NCI-H774 (cell line): ENCODE measurements at places on chromosomes 13 and 19.

DNA sequence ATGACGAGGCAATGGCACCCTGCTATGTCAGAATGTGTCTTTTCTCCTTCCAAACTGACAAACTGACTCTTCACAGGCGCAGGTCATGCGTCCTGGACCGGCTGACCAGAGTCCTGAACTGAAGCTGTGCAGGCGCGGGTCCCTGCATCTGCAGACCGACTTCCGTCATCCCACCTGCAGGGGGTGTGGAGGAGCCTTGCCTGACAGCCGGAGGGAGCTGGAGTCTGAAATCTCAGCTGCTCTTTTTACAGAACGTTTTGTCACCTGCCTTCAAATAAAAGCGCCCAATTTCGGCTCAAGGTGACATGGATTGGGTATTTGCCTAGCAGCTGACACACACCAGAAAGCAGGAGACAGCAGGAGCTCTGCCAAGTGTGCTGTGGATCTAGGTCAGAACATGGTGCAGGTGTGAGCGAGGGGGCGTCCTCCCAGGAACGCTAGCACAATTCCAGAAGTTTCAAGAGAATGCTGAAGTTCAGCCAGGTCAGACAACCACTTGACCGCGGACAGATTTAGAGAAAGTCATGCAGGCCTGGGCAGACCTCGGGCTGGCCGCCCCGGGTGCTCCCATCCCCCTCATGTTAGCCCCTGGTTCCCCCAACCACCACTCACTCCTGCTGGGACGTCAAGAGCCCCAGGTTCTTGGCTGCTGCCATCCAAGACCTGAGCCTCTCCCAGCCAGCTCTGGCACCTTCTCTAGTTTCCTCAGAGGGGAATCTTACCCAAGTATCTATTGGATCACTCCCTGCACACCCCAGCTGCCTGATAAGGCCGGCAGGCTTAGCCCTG is 32.8 kb downstream of the ELL start:
- DNase-seq = peak; percentile 45

GRCh38 chr19:5466072-5466471 is 10.9 kb downstream of the ZNRF4 start:
- DNase-seq = no peak

DNA sequence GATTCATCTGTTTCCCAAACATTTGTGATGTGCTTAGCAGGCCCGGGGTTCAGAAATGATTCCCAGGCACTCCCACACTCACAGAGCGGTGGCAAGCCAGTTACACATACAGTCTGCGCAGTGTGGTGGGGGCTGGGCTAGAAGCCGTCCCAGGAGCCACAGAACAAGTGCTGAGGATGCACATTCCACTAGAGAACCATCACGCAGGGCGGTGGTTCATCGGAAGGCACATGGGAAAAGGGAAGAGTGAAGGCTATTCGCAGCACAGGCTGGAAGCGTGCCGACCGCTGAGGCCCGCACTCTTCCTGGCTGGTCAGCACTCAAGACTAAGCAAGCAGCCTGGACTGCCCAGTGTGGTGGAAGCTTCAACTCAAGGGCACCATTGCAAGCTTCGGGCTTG is 126.3 kb upstream of the SLC7A1 start:
- DNase-seq = no peak

- no peak for DNase-seq
These were observed 55.8 kb upstream of the KCTD15 start for GRCh38 chr19:33740811-33741396.

- DNase-seq = peak; percentile 30
These were observed 412.7 kb downstream of the LMO7 start for GRCh38 chr13:76048675-76049375.

- DNase-seq = no peak
These were observed 57.3 kb upstream of the LRCH1 start for GRCh38 chr13:46495651-46496050.

DNA sequence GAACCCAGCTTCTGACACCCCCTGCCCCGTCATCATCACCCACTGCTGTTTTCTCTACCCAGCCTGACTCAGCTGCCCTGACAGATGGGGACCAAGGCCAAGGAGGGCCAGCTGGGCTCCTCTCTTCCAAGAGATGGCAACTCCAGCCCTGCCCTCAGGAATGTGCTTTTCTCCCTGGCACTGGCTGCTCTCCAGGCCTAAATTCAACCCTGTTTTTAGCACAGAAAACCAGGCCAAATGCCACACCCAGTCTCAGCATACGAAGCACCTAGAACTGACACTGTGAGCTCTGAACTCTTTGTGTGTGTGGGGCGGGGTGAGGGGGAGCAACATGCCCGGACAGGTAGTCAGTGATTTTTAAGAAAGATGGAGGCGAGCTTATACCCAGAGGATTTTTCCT is 23.4 kb upstream of the IGFL1 start:
- no peak for DNase-seq

DNA sequence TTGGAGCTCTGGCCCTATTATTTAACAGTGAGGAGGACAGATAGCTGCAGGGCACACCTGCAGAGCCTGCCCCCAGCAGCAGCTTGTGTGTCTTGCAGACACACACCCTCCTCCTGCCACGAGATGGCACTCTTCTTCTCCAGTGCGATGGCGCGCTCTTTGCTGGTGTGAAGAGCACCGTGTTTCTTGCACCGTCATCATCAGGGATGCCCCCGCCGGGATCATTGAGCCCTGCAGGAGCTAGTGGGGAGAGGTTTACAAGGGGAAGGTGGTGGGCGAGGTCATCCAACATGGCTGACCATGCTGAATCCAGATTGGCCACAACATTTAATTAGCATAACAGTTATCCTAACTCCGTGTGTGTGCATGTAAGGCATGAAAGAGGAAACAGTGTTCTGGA is 105.6 kb downstream of the RAB20 start:
- DNase-seq = peak; percentile 98

DNA sequence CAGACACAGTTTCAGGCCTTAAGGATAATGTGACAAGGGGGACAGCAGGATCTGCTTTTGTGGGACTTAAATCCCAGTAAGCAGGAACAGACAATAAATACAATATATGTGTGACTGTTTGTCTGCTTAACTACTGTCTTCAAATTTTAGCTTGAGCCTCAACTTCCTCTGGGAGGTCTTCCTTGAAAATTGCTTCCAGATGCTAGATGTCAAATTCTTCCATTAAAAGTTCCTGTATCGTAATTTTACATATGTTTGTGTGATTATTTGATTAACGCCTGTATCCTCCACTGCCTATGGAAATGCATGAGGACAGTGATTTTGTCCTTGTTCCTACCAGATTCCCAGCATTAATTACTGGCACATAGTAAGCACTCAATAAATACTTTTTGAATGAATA is 385.5 kb downstream of the NDFIP2 start:
- no peak for DNase-seq

GRCh38 chr19:52613299-52613906 is 24.8 kb downstream of the ZNF83 start:
- DNase-seq = no peak

DNA sequence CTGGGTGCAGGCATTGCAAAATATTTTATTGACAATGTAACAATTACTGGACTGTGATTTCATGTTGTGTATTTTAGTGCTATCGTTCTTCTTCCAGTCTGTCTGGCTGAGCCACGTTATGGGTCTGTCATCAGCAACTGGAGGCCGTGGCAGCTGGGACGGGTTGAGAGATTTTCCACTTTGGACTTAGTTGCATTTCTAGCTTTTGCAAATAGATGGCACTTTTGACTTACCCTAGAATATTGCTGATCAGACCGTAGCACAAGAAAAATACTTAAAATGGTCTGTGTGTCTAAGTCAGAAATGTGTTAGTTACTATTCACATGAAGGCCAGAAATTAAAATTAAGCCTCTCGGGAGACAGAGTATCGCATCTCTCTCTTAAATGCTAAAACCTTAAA is 211.1 kb downstream of the TEX29 start:
- peak; percentile 80 for DNase-seq

DNA sequence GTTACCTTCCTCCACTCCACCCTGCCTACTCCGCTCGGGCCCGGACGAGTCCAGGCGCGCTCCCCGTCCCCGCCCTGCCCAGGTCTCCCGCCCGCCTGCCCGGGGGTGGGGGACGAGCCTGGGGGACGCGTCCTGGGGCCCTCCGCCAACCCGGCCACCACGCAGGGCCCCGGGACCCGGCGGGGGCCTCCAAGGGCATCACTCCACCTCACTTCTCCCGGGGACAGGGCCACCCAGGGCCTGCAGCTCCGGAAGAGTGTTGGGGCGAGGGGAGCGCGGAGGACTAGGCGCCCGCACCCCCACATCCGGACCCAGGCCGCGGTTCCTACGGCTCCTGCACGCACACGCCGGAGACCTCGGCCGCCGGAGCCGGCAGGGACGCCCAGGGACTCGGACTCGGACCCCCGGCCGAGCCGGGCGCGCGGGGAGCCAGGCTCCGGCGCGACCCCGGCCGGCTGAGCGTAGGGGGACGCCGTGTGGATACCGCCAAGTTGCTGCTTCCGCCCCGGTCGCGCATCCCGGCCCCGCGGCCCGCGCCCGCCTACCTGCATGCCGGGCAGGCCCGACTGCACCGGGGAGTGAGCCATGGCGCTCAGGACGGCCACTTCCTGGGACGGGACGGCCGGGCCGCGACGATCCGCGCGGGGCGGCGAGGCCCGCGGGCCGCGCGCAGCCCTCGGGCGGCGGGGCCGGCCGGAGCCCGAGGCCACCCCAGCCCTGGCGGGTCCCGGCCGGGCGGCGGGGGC is 534 bp downstream of the STK24 start:
- peak; percentile 21 for DNase-seq

DNA sequence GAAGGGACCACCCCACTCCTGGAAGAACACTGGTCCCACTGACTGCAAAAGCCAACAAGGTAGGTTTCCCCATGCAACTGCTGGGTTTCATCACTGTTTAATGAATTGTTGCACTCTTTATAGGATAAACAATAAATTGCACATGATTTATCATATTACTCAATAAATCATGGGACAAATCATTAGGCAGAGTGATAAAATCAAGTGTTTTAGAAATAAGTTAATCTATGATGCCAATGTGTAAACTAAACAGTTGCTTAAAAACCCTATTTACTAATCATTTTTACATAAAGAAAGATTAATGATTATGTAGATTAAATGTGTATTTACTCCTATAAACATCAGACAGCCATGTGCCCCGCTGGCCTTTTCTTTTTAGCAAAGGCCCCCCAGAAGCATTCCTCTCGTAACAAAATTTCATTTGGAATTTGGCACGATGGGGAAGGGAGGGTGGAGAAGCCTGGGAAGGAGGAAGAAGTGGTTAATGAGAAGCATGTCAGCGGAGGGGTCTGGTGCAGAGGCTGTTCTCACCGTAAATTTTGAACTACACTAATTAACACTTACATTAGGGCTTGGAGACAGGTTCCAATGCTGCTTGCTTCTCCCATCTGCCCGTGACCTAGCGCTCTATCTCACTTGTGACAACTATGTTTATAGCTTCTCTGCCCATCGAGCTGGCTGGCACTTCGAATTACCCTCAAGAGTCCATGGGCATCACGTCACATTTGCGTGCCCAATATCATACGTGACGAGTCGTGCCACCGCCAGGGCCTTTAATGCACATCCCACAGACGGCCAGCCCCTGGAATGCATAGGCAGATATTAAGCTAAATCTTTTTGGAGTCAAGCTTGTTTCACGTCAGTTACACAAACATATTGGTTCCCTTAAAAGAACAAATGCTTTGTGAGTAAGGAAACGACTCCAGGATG is 357.7 kb upstream of the TSHZ3 start:
- DNase-seq = no peak

DNA sequence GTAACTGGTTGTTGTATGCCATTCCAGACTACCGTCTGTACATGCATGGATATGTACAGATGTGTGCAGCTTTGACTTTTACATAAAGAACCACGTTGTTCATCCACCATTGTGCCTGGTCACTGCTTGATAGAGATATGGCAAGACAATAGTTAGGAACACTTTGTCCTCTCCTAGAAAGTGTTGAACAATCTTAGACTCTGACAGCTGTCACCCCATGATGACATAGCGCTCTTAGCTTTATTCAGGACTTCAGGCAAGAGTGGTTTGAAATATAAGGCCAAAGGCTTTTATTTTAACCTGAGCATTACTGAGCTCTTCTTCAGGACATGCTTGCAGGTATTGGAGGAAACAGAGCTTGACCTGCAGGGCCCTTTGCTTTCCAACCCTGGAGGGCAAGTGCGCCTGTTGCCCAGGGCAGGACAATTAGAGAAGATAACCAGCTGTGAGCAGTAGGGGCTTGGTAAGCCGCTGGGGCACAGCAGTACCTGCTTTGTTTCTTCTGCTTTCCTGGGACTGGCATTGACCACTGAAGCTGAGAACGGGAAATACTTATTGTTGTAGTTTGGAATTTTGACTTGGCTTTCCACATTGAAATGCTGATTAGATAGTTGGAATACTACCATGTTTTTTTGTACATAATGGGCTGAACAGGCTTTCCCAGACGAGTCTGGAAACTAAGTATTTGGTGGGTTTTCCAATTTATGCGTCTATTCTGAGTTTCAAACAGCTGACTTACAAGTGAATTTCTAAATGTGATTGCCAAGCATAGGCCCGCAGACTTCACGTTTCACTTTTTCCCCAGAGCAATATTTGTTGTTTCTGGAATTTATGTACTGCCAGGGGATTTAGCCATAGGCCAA is 51.1 kb downstream of the GARRE1 start:
- no peak for DNase-seq

- DNase-seq = no peak
These were observed 99.8 kb downstream of the WDFY2 start for GRCh38 chr13:51684076-51684475.

GRCh38 chr13:114146173-114146572 is 13.8 kb upstream of the RASA3 start:
- no peak for DNase-seq

DNA sequence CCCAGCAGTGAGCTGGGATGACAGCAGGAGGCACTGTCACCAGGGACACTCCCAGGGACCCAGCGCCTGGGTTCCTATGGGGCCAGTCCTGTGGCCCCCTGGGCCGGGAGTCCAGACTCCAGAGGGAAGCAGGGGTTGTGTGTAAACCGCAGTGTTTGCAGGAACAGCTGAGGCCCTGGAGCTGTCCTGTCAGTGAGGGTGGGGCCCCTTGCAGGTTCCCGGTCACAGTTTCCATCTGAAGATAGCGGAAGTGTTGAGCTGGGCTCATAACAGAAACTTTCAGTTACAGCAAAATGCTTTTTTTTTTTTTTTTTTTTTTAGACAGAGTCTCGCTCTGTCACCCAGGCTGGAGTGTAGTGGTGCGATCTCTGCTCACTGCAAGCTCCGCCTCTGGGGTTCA is 17.7 kb upstream of the CSNK1G2 start:
- DNase-seq = no peak

- no peak for DNase-seq
These were observed 6.9 kb downstream of the GPR180 start for GRCh38 chr13:94608586-94608985.

DNA sequence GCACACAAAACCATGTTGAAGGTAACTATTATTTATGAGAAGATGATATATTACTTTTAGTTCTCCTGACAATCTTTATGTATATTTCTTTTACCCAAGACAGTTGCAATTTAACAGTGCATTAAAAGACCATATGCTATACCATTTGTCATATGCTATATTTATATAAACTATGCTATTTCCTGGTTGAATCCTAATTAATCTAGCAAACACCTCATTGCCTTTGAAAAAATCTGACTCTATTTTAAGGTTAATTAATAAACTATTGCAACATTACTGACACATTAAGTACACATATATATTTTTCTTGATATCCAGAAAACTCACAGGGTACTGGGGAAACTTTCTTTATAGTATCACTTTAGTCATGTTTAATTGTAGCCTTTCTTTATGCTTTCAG is 649.4 kb upstream of the PCDH20 start:
- no peak for DNase-seq

GRCh38 chr19:46692918-46693722 is 23.8 kb downstream of the PRKD2 start:
- no peak for DNase-seq
